Tibial artery (tissue), 4 donors: ENCODE measurements at places on chromosomes 16 and 17.

GRCh38 chr17:65495122-65496055 is 66.1 kb downstream of the AXIN2 start:
- DNase-seq: peak; percentile 47

DNA sequence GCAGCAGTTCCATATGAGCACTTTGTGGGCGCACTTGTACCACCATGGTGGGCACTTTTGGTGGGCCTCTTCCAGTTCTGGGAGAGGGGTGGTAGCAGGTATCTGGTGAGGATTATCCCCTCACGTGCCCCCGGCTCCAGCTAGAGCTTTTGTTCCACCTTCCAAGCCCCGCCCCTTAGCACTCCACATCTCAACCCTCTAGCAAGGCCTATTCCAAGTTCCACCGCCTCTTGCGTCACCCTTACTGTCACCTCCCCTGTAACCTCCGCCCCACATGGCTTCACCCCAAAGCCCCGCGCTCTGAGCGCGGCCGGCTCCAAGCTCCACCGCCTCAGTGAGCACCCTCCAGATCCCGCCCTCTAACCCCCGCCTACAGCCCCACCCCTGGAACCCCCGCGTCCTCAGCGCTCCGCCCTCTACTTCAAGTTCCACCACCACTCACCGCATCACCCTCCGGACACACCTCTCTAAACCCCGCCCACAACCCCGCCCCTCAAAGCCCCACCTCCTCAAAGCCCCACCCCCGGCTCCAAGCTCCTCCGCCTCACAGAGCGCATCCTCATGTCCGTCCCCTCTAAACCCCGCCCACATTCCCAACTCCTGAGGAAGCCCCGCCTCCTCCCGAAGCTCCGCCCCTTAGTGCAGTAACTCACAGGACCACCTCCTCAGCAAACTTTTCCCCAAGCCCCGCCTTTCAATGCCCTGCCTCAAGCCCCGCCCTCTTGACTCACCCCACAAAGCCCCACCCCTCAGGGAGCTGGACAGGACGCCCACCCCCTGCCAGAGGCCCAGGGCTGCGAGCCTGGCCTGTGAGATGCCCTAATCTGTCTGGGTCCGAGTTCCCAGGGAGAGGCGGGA is 11.1 kb downstream of the SCN4A start:
- peak; percentile 73 for DNase-seq

GRCh38 chr17:75695141-75695829 is 26.0 kb upstream of the ITGB4 start:
- DNase-seq: no peak

- no peak for DNase-seq
Observed at GRCh38 chr16:12900599-12901203, 697 bp upstream of the SHISA9 start.

GRCh38 chr17:17582372-17582771 is 9.1 kb downstream of the PEMT start:
- DNase-seq: no peak

GRCh38 chr17:8249621-8250500 is 772 bp downstream of the PFAS start:
- no peak for DNase-seq

DNA sequence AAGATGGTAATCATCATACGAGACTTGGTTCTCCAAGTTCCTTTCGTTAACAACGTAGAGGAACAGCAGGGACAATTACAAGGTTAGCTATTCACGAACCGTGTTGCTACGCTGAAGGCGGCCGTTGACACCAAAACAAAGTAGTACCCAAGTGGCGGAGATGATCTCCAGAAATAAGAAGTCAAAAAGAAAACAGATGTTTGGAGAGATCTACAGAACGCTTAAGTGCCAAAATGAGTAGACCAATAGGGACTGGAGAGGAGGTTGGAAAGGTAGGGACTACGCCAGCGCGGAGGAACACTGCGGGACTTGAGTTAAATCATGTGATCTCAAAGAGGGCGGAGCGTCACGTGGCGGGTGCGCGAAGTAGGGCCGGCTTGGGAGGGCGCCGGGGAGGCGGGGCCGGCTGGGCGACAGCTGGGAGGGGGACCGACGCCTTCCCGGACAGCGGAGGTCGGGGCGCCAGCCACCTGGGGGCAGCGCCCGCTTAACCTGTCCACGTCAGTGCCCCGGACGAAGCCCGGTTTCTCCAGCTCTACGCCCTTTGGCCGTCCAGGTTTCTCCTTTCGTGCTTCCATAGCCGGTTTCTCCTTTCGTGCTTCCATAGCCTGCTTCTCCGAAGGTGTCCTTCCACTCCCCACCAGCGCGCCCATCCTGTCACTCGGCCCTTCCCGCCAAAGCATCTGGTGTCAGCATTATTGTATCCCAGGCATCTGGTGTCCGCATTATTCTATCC is 636 bp upstream of the GABARAP start:
- peak; percentile 95 for DNase-seq

- DNase-seq: no peak
Observed at GRCh38 chr16:88505405-88506082, 52.5 kb downstream of the ZFPM1 start.

GRCh38 chr17:81240761-81241160 is 1.6 kb downstream of the NDUFAF8 start:
- DNase-seq: no peak

- no peak for DNase-seq
Observed at GRCh38 chr17:39208893-39209292, 8.8 kb downstream of the RPL19 start.

GRCh38 chr16:66427036-66427860 is at the start of gene BEAN1:
TSS of gene BEAN1 (plus strand) at chr16:66427295. CDS start at chr16:66437677, 10,382 bp downstream.
- DNase-seq: no peak

GRCh38 chr16:10787304-10787703 is 31.3 kb downstream of the TVP23A start:
- no peak for DNase-seq

GRCh38 chr16:53121661-53122060 is 66.9 kb downstream of the CHD9 start:
- DNase-seq: no peak

GRCh38 chr17:3582915-3583314 is 25.3 kb upstream of the TRPV3 start:
- no peak for DNase-seq

DNA sequence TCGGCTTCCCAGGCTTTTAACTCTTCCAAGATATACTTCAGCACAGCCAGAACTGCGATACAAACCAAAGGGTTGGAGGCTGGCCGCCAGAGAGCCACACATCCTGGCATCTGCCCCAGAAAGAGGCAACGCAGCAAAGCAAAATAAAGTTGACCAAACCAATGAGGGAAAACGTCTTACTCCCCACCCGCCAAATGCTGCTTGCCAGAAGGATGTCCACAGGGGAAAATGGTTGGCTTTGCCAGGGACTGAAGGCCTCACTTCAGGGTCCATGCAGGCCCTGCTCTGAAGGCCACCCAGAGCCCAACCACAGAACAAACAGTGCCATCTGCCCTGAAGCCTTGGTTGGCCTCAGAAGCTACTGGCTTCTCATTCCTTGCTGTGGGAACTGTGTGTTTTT is 15.0 kb downstream of the CACNG1 start:
- no peak for DNase-seq

DNA sequence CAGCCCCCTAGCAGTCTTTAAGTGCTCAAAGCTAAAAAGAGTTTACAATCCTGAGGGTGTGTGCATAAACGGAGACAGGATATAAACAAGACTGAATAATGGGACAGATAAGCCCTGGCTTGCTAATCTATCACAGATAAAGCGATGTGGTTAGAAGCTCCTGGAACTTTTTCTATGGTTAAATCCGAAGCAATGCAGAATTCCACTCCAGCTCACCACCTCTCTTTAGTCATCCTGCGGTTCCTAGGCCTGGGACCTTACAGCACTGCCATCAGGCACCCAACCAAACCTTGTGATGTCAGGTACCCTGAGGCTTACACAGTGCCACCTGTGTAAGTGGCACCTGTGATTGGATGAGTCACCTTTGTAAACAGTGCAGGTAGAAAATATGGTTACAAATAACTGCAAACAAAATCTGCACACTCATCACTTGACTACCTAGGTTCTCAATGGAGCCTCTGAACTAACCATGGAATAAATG is 31.5 kb upstream of the B4GALNT2 start:
- no peak for DNase-seq

GRCh38 chr17:61289408-61290385 is 109.9 kb upstream of the TBX2 start:
- DNase-seq: no peak

DNA sequence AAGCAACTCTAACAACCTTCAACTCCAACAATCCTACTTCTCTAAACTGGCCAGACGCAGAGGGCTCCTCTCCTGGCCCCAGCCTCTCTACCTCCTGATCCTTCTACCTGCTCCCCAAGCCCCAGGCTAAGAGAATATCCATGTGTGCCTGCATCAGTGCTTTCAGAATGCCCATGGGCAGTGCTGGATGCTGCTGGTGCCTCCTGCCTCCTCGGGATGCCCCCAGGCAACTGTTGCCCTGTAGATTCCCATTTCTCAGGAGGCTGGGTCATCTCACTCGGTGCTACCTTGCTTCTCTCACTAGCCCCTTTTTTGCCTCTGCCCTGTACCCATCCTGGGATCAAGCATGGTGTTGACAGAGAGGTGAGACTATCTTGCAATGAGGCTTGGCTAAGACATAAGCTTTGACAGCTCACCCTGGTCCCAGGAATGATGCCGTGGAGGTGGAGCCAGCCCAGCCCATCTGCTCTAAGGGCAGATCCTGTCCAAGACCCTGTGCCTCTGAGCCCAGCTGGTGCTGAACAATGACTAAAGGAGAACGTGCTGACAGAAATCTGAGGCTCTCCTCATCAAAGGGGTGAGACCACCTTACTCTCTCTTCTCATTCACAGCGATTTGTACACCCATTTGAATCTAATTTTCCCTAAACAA is 19.4 kb upstream of the SUPT4H1 start:
- DNase-seq: no peak

DNA sequence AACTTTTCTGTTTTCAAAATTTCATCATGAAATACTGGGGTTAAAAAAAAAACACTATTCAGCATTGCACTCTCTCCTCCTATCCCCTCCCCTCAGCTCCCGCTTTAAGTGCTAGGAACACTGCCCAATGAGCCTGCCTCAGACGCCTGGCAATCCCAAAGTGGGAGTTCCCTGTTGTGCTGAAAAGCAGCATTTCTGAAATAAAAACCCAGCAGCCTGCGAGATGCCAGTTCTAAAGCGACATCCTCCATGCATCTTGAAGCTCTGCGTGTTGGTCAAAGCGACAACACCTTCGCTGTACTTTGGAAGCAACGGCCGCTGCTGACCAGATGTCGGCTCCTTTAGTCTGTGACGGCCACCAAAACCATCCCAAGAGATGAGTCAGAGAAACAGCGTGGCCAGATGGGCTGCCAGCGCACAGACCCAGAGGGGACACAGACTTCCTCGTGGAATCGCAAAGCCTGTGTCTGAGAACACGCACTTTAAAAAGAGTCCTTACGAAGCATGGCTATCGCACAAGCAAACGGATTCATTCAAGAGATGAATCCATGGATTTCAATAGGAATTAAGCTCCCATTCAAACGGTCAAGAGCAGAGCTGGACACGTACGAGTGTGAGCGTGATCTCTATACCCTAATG is 32.8 kb downstream of the FBXO31 start:
- no peak for DNase-seq

- no peak for DNase-seq
Observed at GRCh38 chr17:63440127-63440769, 5.9 kb downstream of the CYB561 start.

GRCh38 chr17:74970395-74970794 is 2.2 kb downstream of the HID1 start:
- DNase-seq: no peak
